ENCODE measurements at places on chromosomes 5 and 9.

- DNase-seq: no peak
Measured at GRCh38 chr5:148374690-148375360, 8.9 kb upstream of the FBXO38 start.

DNA sequence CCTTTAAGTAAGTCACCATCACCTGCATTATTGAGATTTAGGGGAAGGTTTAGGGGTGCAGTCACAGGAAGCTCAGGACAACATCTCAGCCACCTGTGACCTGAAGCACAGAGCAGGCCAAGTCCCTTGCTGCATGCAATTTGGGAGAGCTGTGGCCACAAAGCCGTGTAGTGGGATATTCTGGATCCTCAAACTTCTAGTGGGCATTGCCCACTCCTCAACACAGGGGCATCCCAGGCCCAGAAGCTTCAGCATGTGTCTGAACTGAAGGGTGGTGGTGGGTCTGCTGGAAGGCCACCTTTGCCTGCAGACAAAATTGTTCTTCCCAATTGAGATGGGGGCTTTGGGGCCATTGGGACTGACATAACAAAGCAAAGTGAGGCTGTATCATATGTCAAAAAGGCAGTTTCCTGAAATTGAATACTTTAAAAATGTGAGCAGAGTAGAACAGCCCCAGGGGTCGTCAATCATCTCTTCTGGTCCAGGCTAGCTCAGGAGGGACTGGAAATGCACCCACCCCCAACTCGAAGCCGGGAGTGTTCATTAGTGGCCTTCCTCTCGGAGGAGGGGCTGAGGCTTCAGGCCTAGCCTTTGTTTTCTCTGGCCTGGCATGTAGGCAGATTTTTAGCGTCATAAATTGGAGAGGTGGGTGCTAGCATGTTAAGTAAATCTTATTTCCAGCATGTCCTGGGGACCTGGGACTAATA lies 2.8 kb upstream of the GADD45G start:
- DNase-seq: peak; percentile 11

GRCh38 chr5:110075656-110076055 lies 385.9 kb downstream of the MAN2A1 start:
- DNase-seq: no peak

DNA sequence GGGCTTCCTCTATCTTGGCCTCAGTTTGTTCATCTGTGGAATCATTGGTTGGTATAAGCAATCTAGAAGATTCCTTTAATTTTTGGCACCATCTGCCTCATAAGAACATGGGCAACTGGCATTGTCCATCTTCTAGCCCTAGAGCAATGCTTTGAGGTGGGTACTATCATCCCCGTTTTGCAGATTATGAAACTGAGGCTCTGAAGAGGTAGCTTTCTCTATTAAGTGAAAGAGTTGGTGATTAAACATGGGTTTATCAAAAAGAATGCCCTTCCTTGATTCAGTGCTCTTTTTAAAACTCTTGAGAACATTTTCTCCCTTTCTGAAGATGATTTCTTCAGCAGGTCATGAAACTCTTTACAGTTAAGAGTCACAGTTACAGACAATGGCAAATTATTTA lies 42.4 kb upstream of the TGFBR1 start:
- DNase-seq: no peak

- DNase-seq: no peak
Measured at GRCh38 chr5:87302061-87302460, 34.4 kb downstream of the RASA1 start.

- DNase-seq: no peak
Measured at GRCh38 chr5:38590838-38591522, 34.5 kb upstream of the LIFR start.

- no peak for DNase-seq
Measured at GRCh38 chr5:126462239-126463014, 39.2 kb downstream of the GRAMD2B start.

DNA sequence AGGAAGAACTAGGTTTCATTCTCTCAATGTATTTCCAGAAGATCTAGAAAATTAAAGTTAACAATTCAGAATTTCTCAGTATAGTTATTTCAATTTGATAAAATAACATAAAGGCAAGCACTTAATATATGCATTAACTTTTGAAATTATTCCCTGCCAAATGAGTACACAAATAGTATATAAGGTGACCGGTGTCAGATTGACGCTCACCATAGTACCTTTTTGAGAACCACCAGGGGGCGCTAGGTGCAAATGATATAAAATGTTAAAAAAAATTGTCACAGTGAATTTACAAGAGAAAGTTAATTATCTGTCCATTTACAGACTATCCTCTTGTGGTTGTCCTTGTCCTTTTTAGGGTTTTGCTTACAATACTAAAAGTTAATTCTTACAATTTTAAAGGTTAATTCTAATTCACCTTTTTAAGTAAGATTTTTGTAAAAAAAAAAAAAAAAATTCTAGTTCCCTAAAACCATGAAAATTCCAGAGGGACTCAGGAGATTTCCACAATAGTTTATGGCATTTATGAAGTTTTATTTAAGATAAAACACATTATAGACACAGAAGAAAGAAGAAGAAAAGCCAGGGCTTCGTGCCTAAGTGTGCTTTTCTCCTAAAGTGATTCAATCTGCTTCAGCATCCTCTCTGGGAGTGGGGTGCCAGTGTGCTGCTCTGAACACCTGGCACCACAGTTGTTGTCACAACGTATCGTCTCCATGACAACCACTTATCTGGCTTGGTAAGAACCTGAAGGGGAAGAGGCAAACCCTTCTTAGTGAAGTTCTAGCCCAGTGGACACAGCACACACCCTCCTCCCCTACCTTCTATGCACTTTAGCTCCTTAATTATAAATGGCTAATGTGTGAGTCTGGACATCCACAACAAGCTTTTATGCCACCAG lies 1.7 kb downstream of the ADAMTS16 start:
- no peak for DNase-seq

- DNase-seq: no peak
Measured at GRCh38 chr5:54440456-54440893, 15.0 kb upstream of the HSPB3 start.

DNA sequence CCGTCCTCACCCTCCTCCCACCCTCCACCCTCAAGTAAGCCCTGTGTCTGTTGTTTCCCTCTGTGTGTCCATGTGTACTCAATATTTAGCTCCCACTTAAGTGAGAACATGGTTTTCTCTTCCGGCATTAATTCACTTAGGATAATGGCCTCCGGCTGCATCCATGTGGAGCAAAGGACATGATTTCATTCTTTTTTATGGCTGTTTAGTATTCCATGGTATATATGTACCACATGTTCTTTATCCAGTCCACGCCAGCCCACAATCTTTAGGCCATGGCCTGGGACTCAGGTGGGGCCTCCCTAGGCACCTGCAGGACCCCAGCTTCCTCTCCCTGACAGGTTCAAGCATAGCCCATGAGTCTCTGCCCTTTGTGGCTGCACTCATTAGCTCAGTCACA lies 22.9 kb downstream of the UNC5A start:
- no peak for DNase-seq

DNA sequence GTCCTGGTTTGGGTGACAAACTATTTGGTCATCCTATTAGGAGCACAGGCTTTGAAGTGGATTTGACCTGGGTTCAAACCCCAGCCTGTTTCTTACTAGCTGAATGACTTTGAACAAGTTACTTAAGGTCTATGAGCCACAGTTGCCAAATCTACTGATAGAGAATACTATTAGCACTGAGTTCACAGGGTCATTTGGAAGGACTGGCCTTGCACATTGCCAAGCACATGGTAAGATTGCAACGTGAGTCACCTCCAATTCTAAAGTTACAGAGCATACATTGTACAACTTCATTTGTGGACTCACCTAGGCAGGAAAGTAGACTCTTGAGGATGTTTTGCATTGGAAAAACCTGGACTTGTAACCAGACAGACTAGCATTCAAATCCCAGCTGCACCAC lies 38.9 kb downstream of the MFAP3 start:
- DNase-seq: no peak

DNA sequence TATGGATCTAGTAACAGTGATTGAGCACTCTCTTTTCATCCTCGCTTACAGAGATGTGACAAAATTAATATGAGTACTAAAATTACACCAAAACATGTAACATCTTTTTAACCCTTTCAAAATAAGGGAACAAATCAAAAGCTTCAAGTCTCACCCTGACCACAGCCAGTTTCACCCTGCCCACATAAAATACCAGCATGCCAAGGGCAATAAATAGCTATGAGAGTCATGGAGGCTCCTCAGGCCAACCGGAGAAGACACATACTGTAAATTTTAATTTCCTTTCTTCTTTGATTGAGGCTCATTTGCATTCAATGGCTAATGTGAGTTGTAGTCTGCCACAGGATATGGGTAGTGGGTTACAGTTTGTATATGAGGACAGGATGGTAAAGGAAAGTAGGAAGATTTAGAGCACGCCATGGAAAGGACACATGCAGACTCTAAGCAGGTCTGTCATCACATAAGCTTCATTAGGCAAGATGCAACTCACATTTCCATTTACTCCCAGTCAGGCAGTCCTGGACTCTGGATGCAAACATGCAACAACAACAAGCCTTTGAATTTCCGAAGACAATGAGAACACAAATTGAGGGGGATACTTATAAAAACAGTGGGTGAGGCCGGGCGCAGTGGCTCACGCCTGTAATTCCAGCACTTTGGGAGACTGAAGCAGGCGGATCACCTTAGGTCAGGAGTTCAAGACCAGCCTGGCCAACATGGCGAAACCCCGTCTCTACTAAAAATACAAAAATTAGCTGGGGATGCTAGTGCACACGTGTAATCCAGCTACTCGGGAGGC lies 11.3 kb downstream of the IL4 start:
- DNase-seq: no peak

DNA sequence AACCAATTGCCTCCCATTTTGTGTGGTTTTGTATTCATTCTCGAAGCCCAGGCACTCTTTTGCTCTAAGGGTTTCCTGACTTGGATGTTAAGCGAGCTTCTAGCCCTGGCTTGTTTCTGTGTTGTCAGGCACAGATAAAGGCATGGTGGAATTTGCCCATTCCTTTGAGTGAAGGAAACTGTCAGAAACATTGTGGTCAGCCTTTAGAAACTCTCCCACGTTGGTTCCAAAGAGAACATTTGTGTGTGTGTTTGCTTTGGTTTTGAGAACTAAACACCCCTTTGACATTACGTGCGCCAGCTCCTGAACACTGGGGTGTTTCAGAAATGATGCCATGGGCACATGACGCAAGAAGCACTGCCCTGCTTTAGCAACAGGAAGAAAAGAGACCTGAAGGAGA lies 320.9 kb downstream of the NTRK2 start:
- DNase-seq: no peak

DNA sequence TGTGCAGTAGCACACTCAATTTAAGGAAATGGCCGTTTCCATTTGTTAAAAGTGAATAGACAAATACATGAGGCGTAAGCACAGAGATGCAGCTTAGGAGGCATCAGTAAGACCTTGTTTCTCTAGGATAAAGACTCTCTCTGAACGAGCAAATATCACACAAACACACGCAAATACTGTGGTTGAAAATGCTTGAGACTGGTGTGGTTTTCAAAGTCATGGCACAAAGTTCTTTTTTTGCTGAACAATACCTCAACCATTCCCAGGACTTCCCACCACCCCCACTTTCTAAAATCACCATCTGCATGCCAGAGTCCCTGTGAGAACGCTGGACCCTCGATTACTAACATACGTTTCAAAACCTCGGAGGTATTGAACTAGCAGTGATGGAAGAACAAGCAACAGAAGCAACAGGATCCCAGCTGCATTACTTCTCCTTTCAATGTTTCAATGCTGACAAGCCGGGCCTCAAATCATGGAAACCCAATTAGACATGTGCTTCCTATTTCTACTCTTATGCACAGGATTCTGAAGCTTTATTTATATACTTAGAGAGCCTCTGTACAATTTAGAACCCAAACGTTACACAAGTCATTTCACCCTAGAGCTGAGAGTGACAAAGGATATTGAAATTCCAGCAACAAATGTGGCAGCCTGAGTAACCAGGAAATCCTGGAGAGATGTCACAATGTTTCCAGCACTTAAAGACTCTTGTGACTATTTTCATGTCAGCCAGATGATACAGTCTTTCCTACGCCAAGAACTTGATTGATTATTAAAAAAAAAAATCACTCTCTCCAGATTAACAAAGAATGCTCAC lies 63.9 kb downstream of the CDC14B start:
- no peak for DNase-seq

DNA sequence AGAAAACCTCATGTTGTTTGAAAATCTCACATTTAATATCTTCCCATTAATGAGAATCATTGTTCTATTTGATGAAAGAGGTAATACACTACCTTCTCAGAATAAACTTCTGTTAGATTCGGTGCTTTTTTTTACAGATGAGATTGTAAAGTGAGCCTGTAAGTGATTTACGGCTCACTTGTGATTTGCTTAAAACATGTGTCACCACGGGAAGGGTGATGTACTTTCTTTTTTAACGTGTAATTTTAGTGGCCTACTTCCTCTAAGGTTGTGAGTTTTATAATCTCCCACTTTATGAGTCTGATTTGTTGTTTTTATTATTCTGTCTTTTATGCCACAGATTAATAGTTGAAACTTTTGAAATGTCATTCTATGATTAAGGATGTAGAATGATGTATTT lies 15.9 kb downstream of the ANXA1 start:
- no peak for DNase-seq

Measured in activated T-cell treated with anti-CD3 and anti-CD28 coated beads, Interleukin-2, amount 50 U/mL, for 24 hours (primary cell).